NAMALWA (cell line): ENCODE measurements at places on chromosomes 4 and X.
A peak's percentile ranks its signal among the peaks of the same experiment; 100 is the strongest.

DNA sequence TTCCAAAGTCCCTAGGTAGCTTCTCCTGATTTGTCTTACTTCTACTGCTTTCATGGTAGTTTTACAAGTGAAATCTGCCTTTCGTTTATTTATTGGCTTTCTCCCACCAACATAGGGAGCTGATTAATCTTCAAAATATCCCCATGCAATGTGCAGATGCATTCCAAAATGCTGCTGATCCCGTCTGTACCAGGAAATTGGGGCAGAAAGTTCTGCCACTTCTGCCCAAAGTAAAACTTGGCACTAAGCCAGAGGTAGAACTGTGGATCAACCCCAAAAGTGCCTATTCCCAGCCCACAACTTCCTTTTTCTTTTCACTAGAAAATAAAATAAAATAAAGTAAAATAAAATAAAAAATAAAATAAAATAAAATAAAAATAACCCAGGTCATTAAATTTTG lies 47.3 kb upstream of the PPARGC1A start:
- DNase-seq, result no peak

DNA sequence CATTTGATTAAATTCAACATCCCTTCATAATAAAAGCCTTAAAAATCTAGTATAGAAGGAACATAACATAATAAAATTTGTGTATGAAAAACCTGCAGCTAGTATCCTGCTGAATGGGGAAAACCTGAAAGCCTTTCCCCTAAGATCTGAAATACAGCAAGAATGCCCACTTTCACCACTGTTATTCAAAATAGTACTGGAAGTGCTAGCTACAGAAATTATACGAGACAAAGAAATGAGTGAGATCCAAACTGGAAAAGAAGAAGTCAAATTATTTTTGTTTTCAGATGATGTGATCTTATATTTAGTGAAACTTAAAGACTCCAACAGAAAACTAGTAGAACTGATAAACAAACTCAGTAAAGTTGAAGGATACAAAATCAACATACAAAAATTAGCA lies 152.9 kb downstream of the RTL3 start:
- no peak for DNase-seq

GRCh38 chrX:41946989-41947612 lies 23.7 kb upstream of the CASK start:
- no peak for DNase-seq

DNA sequence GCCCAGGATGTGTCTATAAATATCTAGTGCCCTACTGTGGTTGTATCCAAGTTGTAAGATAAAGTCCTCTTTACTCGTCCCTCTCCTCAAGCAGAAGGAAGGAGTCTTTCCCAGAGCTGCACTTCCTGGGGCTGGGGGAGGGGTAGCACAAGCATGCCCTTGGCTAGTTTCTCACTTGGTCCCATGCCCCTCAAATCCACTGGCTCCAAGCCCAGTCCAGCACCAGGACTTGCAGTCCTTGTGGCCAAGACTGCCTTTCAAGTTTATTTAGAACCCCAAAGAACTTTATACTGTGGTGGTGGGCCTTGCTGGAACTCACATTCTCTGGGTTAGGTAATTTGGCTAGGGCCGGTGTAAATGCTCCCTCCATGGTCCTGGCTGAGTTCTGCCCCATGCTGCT lies 43.2 kb upstream of the SLC10A4 start:
- no peak for DNase-seq

GRCh38 chr4:146041139-146042004 lies 102.7 kb upstream of the ZNF827 start:
- no peak for DNase-seq

DNA sequence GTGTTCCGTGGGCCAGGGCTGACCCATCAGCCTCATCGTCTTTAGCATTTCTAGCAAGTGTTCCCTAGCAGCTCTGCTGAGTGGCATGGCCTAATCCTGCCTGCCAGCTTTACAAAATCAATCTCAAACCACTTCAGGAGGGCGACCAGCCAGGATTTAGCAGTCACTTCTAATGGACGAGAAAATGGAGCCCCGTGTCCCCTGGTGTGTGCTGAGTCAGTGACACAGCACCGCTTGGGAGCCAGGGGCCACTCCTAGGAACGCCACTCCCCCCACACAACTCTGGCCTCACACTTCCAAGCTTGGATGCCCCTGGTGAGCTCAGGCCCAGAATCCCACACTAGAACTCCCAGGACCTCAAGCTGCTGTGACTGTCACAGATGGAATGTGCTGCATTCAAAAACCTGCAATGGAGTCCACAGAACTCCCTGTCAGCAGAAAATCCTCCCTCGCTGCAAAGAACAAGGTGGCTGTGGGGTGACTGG lies 311.2 kb upstream of the GATB start:
- DNase-seq, result no peak

- DNase-seq, result no peak
Measured at GRCh38 chrX:144586756-144587155, 660.5 kb upstream of the SPANXN1 start.

DNA sequence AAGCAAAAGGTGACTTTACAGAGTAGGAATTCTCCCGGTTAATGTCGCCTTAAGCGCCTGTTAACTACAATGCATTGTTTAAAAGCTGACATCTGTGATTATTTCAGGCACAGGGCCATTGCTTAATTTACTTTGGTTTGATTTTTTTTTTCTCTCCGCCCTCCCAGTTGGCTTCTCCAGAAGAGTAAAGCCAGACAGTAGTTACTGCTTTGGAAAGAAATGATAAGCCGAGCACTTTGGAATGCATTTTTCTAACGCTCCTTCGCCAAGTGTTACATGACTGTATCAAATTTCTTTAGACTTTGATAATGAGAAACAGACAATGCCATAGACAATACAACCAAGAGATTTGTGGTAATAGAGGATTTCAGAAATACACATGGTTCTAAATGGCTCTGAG lies 383.0 kb upstream of the TENM3 start:
- no peak for DNase-seq

- DNase-seq, result peak; percentile 3
Measured at GRCh38 chrX:6683353-6683752, 148.4 kb upstream of the VCX3A start.

- peak; percentile 66 for DNase-seq
Measured at GRCh38 chr4:24980064-24980690, 50.6 kb downstream of the LGI2 start.

- no peak for DNase-seq
Measured at GRCh38 chr4:36026348-36026880, 217.9 kb downstream of the ARAP2 start.

DNA sequence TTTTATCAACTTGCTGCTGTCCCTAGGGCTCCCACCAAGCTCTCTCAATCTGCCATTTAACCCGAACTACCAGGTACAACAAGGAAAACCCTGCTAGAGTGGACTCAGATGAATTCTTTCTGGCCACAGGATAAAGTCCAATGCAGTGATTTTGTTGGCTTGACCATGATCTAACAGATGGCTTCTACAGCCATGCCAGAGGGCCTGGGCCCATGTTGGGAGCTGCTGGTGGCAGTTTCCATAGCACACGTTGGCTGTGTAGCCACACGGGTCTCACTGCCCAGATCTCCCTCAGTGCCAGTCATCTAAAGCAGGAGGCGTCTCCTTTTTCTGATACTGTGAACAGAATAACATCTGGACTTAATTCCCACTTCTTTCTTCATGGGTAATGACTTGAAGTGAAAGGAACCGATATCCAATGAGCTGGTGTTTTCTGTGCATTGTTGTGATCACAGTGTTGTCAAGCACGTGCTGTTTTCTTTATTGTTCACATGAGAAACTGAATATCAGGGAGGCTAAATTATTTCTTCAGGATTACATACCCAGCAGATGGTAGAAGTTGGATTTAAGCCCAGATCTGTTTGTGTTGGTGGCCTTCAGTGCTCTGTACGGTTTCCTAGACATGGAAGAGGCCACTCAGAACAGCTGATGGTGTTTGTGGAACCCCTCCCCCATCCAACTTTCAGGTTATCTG lies 85.2 kb upstream of the CLCN4 start:
- DNase-seq, result no peak

DNA sequence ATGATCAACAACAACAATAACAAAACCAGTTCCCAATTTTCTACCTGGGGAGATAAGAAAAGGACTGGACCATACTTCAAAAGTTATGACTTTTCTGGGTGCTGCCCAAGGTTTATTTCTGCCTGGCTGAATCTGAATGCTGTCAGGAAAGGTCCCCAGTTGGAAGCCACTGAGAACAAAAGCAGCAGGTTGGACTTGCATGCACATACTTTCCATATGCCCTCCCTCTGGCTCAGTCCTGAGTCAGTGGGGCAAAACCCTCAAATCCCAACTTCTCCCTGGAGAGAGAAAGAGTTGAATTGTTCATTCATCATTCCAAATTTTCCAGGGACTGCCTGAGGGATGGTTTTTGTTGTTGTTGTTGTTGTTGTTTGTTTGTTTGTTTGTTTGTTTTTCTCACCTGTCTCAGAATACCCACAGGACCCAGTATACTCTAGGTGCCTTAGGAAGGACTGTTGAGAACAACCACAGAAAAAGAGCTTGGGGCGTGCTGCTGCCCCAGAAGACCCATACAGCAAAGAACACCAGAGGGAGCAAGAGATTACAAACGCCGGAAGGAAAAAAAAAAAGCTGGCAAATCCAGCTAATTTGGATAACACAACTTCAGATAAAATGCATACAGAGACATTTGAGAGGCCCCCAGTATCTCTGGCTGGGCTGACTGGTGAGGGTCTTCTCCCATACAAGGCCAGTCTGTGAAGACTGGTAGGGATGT lies 138.9 kb upstream of the INPP4B start:
- DNase-seq, result peak; percentile 31

DNA sequence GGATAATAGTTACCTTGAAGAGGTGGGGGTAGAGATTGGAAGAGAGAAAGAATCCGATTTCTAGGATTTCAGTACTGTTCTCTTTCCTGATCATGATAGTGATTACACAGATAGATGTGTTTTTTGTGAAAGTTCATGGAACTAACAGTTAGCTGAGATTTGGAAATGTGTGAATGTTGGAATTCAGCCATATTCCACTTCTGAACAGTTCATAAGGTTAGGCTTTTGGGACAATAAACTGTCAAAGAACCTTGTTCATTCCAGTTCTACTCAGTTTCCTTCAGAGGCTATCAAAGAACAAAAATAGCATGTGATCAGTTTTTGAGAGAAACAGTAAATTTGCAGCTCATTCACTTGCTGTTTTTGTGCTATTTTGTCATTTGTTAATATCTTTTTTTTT lies 43.6 kb downstream of the RUFY3 start:
- no peak for DNase-seq

DNA sequence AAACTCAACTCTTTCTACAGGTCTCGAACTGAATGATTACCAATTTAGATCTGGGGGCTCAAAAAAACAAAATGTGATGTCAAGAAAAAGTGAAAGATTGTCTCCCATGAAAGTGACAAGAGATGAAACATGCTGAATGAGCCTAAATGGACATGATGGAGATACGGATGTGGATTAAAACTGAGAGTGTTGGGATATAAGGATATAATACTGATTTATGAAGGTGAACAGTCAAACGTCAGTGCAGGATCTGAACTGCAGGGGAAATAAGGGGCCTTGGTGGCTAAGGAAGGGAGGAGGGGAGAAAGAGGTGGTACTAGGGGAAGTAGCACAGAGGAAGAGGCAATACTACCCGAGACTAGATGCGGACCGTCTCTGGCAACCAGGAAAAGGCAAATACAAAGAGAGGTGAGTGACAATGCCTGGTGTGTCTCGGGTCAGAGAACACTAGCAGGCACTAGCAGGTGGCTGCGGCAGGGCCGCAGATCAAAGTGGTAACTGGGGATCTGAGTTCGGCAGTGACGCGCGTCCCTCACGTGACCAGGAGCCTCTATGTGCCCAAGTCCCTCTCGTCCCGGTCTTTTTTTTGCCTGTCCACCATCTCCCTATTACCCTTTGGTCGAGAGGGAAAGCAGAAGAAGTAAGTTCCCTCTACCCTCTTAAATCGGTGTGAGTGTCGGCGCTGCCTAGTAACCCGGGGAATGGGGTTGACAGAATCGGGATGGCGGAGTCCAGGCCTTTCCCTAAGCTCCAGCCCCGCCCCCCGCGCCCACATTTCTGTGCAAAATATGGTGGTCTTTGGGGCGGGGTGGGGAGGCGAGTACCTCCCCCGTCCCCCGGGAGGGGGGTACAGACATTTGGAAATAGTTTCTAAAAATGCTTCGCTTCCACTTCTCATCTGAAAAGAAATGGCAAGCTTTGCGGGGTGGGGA lies at the start of gene TCEAL1:
TCEAL1 (plus strand) TSS at position 590 of the 932 bp plus-strand sequence. CDS start 942 bp downstream, outside the sequence.
- DNase-seq, result peak; percentile 46

DNA sequence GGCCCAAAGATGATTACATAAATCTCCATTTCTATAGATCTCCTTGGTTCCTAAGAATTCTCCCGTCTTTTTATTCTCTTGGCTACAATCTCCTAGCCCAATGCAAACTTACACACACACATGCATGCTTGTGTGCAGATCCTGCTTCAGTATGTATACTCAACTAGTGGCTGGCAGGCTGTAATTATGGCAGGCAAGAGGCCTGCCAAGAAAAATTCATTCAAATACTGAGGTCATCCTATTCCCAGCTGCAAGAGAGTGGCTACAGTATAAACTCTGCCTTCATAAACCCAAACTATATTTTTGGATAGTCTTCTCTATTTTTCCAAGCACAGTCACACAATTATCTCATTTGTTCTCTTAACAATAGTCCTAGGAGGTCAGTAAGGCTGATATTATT lies 95.2 kb downstream of the SHROOM4 start:
- no peak for DNase-seq

- DNase-seq, result no peak
Measured at GRCh38 chr4:182832352-182833120, 84.7 kb downstream of the DCTD start.

DNA sequence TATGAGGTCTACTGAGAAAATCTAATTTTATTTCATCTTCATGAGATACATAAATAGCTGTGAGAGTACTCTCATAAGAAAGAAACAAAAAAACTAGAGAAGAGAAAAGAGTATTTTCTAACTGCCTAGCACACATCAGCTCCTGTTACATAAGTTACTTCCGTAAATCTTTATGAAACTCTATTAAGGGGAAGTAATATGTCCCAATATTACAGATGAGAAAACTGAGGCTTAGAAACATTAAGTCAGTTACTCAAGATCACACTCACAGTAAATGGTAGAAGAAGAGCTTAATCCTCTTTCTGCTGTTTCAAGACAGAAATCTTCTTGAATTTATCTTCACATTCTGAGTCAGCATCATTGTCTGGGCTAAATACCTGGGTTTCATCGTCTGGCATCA lies 164.1 kb downstream of the DTHD1 start:
- no peak for DNase-seq

- DNase-seq, result no peak
Measured at GRCh38 chrX:123481913-123482851, 250.7 kb downstream of the THOC2 start.

DNA sequence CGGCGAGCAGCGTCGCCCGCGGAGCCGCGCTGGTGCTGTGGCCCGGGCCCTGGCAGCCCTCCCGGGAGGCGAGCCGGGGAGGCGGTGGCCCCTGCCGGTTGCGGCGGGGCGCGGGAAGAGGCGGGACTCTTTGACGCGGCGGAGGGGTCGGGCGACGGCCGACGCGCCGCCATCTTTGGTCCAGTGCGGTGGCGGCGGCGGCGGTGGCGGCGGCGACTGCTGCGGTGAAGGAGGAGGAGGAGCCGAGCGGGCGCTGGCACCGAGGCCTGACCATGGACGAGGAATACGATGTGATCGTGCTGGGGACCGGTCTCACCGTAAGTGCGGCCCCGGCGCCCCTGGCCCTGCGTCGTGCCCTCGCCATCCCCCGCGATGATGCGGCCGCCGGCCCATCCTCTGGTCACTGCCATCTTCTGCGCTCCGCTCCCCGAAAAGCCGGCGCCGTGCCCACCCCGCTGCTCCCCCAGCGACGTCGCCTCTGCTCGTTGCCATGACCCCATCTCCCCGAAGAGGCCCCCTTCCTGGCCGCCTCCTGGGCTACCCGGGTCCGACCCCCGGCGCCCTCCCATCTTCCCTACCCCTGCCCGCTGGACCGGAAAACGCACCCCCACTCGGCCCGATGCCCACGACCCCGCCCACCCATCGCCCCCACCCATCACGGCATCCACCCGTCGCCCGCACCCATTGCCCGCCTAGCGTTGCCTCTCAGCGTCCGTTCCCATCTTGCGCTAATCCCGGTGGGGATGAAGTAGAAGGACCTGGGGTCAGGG lies at the start of gene GDI1:
GDI1 (plus strand) TSS at position 172 of the 770 bp plus-strand sequence; CDS start at position 273, 101 bp downstream.
- peak; percentile 42 for DNase-seq
